A549 treated with AZD2906 at 1 μM for 4 hours (cell line): ENCODE measurements at places on chromosomes 13 and 19. TPM values are rescaled to one million over a fixed set of nuclear protein-coding genes. Genes with fewer than 3 reads are reported as not detected.

MEF2B gene
- 0.15 to 1.0 TPM (median 0.41 TPM) in 5 replicates for total RNA-seq

CRTC1 gene
- total RNA-seq = 3.1 to 5.6 TPM (median 4.8 TPM) in 5 replicates

ZNF345 gene
- 0.11 to 0.19 TPM (median 0.17 TPM) in 4 of 5 replicates, not detected in the other for total RNA-seq

ATXN8OS gene
- total RNA-seq = not detected in 5 replicates

DLL3 gene
- total RNA-seq = 6.9 to 11.1 TPM (median 10.3 TPM) in 5 replicates

ZNF443 gene
- total RNA-seq = 0.86 to 1.2 TPM (median 0.89 TPM) in 5 replicates

LILRB2 gene
- total RNA-seq = 0.08 to 0.17 TPM (median 0.09 TPM) in 4 of 5 replicates, not detected in the other

ZNF91 gene
- total RNA-seq = 0.09 to 0.38 TPM (median 0.15 TPM) in 5 replicates

IZUMO2 gene
- not detected in 5 replicates for total RNA-seq

LGALS14 gene
- total RNA-seq = not detected in 5 replicates

LRP3 gene
- total RNA-seq = 31.4 to 56.6 TPM (median 52.8 TPM) in 5 replicates

NDUFA11 gene
- 206 to 313 TPM (median 291 TPM) in 5 replicates for total RNA-seq

CBARP gene
- total RNA-seq = 2.7 to 5.1 TPM (median 4.3 TPM) in 5 replicates

ATP4B gene
- total RNA-seq = not detected in 5 replicates

TYROBP gene
- total RNA-seq = not detected in 5 replicates

MEIOSIN gene
- 0.03 to 0.06 TPM (median 0.05 TPM) in 5 replicates for total RNA-seq

ETHE1 gene
- 39.5 to 53.9 TPM (median 49.8 TPM) in 5 replicates for total RNA-seq
